ENCODE measurements at places on chromosomes 7 and 10. TPM values are rescaled to one million over a fixed set of nuclear protein-coding genes. Genes with fewer than 3 reads are reported as not detected.

Gene ACSL5
- total RNA-seq, result 63.7 TPM

Gene PVRIG
- 61.2 TPM for total RNA-seq

Gene SPDYE9
- not detected for total RNA-seq

Gene TFR2
- 9.8 TPM for total RNA-seq

Gene SUGCT
- total RNA-seq, result not detected

Gene FAM171A1
- total RNA-seq, result 11.1 TPM

Gene ZWINT
- total RNA-seq, result 95.5 TPM

Gene NKX2-3
- not detected for total RNA-seq

Gene SFTPA1
- total RNA-seq, result not detected

Gene C10orf143
- total RNA-seq, result 5.5 TPM

Measured in activated CD4-positive, alpha-beta T cell treated with anti-CD3 and anti-CD28 coated beads, Interleukin-2, amount 10 ng/mL, durations not matched to agents 7 days and 5 days (primary cell).